ENCODE measurements at places on chromosomes 4 and X.

- no peak for DNase-seq
Observed at GRCh38 chr4:74640111-74640903, 154.0 kb downstream of the BTC start.

DNA sequence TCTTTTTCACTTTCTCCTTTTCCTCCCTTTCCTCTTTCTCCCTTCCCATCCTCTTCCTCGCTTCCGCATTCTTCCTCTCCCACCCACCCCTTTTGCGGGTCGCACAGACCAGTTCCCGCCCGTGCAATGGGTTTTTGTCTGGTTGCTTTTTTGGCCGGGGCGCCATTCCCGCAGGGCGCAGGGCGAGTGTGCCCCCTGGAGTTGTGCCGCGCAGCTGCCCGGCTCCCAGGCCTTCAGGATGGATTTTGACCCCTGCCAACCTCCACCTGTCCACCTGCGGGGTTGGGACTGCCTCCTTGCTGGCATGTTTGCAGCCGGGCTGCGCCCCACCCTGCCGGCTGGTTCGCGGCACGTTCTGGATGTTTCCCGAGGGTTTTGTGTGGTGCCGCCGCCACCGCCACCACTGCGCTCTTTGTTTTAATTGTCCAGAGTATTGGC is 578 bp upstream of the SEL1L3 start:
- peak; percentile 65 for DNase-seq

- no peak for DNase-seq
Observed at GRCh38 chr4:151227172-151227571, 49.8 kb upstream of the PRSS48 start.

- DNase-seq: no peak
Observed at GRCh38 chrX:56765811-56766553, 36.9 kb downstream of the NBDY start.

- DNase-seq: no peak
Observed at GRCh38 chr4:1041936-1042330, 30.5 kb downstream of the FGFRL1 start.

DNA sequence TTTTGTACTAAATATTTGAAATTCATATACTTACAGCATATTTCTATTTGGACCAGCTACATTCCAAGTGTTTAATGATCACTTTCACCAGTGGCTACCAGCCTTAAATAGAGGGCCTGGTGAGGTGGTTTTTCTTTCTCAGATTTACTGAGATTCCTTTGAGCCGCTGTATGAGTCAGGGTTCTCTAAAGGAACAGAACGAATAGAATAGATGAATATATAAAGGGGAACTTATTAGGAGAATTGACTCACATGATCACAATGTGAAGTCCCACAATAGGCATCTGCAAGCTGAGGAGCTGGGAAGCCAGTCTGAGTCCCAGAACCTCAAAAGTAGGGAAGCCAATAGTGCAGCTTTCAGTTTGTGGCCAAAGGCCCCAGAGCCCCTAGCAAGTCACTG is 146.2 kb upstream of the TLL1 start:
- DNase-seq: no peak

- DNase-seq: no peak
Observed at GRCh38 chr4:180134091-180134866, 2108.9 kb upstream of the TENM3 start.

GRCh38 chrX:119343856-119344255 is 55.3 kb upstream of the SLC25A43 start:
- no peak for DNase-seq

DNA sequence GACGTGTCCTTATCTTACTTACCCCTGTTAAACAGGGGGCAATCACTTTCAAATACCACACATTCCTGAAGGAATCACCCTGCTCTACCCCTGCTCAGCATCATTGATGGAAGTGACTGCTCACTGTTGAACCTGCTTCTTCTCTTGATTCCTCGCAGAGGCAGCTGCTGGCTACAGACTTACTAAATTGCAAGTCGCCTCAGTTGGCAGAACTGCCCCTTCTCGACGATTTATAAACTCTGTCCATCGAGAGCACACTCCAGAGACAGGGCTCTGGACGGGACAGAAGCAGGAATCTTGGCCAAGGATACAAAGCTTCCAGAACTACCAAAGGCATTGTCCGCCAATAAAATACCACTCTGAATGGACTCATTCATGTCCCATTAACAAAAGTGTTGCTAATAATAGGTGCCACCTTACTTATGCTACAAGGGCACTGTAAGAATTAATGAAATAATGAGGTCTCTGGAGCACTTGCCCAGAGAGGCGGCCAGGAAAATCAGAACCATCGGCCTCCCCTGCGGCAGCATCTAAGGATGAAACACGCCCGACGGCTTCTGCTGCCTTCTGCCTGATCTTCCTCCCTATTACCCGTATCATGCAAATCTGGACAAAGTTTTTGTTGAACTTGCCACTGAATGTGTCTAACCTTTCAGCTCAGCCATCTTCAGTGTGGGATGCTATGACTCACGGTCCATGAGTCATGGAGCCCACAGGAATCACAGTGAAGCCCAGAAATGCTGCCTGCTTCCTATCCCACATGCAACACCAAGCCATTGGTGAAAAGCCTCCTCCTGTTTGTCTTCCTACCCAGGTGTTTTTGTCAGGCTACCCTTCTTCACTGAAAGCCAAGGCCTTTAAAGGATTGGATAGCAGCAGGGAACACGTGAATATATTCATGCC is 164.9 kb downstream of the MAML3 start:
- DNase-seq: no peak

- DNase-seq: no peak
Observed at GRCh38 chr4:78568640-78569305, 17.2 kb downstream of the ANXA3 start.

- DNase-seq: peak; percentile 12
Observed at GRCh38 chr4:17511051-17511450, 839 bp downstream of the QDPR start.

- no peak for DNase-seq
Observed at GRCh38 chr4:156635051-156635450, 336.5 kb downstream of the PDGFC start.

DNA sequence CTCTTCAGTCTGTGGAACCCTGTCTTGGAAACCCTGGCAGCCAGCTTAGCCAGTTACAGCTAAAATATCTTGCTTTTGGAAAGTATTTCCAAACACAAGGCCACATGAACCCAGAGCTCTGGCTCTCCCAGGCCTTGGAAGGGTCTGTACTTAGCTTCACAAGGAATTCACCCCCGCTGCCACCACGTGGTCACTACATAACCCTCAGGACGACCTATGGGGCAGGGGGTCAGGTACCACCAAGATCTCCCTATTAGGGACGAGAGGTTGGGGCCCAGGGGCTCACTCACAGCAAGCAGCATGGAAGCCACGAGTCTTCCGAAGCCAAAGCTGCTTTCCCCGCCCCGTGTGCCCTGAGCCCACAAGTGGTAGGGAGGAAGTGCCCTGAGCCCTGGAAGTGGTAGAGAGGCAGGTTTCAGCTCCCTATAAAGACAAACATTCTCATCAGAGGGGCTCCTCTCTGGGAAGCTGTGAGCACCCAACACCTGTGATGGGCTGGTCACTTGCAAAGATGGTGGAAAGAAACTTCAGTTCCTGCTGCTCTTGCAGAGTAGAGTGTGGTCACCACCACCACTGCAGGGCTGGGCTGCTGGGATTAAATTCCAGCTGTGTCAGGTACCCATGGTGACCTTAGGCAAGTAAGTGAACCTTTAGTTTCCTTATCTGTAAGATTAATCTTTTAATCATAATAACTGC is 4.7 kb upstream of the JAKMIP1 start:
- no peak for DNase-seq

DNA sequence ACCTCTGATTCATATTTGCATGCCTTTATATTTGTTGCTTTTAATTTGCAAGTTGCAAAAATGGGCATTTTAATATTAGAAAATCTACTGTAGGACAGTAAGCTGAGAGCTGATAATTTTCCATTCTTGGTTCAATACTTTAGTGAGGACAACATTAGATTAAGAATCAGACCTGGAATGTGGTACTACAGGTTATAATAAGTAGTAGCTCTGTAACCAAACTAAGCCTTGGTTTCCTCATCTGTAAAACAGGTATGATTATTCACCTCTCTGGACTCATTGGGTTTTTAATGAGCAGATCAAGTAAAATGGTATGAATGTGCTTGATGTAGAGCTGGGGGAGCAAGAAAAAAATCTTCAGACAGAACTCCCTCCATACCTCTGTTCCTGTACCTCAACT is 31.1 kb downstream of the PRRG1 start:
- DNase-seq: no peak

- no peak for DNase-seq
Observed at GRCh38 chrX:153875391-153876111, 10.4 kb downstream of the L1CAM start.

DNA sequence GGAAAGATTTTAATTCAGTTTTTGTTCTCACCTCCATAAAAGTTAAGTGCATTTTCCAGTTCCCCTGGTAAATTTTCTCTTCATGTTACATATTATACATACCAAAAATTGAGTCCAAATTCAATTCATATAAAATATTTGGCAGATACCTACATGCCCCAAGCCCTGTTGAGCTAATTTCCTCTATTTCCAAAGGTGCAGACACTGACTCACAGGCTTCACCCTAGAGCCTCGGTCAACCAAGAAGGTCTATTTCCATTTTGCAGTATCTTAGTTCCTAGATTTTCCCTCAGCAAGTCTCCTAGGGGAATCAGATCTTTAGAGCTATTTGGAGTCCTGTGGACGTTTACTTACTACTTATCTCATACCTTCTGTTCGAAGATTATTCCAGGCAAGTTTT is 174.4 kb downstream of the TSPAN5 start:
- DNase-seq: no peak

- DNase-seq: no peak
Observed at GRCh38 chr4:139333046-139333445, 30.8 kb upstream of the NDUFC1 start.

GRCh38 chrX:119647552-119648420 is 41.6 kb upstream of the NKRF start:
- DNase-seq: no peak

DNA sequence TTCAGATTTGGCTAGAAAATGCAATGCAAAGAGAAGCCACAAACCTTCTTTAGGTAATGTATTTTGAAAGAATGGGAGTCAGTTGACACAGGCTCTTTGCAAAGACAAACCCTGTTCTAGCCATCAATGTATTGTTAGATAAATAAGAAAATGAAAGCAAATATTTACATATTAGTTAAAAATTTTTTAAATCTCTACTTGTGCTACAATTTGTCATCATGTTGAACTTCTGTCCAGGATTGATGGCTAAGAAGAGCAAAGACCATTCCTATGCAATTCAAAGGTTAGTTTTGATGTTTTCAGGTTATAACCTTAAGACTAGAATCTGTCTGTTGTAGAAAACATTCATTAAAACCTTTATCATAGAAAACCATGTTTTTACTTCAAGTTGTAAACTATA is 788.8 kb upstream of the FTHL17 start:
- no peak for DNase-seq

GRCh38 chrX:56033495-56034180 is 198.5 kb upstream of the KLF8 start:
- DNase-seq: no peak

- DNase-seq: no peak
Observed at GRCh38 chr4:109215506-109215905, 87.0 kb downstream of the COL25A1 start.

DNA sequence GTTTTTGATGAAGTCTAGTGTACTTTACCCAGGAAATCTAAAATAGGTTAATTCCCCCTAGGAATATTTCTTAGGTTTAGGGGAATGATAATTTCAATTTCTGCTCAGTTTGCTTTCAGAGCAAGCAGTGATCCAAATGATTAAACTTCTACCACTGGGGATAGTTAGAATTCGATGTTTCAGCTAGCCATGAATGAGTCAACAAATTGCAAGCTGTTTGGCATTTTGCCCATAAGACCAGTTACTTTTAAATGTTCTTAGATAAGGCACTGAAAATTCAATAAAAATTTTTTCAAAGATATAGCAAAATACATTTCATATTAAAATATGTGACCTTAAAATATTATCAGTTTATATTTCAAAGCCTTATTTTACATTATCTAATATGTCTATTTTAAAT is 993.6 kb downstream of the ARAP2 start:
- no peak for DNase-seq

DNA sequence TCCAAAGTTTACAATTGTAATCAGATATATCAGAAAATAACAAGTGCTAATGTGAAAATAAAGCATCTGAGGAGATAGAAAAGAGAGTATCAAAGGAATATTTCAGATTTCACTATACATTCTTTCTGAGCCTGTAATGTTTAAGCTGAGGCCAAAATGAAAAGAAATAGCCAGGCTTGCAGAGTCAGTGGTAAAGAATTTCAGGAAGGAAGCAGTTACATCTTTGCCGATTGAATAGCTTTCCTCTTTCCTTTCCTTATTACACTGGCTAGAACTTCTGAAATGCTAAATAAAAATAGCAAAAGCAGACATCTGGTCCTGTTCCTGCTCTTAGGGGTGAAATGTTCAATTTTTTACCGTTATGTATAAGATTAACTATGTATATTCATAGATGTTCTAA is 1441.6 kb upstream of the PCDH7 start:
- DNase-seq: no peak

Data from cerebellum (tissue), 4 donors.